ENCODE measurements at places on chromosomes 7 and 10.

DNA sequence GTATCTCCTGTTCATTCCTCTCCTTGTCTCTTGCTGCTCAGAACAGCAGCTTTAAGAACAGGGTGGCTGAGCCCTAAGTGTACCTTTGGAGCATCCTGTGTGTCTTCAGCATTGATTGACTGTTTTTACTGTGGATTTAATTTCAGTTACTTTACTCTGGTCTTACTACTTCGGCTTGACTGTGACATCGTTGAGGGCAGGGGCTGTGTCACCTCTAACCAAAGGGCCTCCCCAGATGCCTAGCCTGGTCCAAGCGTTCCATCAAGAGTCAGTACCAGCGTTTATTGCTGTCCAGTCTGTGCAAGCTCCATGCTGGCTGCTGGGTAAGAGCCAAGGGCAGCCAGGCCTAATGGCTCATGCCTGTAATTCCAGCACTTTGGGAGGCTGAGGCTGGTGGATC lies 32.4 kb downstream of the CCM2 start:
- DNase-seq: no peak

DNA sequence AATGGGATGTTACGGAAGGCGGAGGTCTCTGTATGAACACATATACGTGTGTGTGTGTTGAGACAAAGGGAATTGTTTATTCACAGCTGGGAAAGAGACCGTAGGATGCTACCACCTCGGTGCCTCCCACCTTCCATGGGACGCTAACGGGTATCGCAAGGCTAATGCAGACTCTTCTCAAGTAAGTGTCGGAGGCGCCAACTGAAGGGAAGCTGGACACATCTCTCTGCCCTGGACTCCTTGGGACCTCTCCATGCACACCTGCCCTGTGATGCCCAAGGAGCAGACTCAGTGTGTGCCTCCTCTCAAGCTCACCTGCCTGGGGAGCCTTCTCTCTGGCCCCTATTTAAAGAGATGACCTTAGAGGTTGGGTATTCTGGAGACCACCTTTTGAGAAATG lies 230.9 kb downstream of the DNAJB6 start:
- no peak for DNase-seq

GRCh38 chr7:155470686-155471638 lies 13.0 kb downstream of the EN2 start:
- no peak for DNase-seq

DNA sequence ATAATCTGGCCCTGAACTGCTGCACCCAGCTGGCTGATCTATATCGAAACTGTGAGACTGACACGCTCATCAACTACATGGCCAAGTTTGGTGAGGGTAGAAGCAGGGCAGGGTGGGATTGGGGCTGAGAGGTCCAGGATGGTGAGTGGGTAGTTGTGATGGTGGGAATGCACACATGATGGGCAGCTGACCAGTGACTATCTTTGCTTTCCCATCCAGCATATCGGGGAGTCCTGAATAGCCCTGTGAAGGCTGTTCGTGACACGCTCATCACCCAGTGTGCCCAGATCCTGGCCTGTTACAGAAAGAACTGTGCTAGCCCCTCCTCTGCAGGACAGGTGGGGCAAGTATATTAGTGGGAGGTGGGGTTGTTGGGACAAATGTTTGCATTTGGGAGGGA lies 12.5 kb upstream of the CHCHD1 start:
- no peak for DNase-seq

GRCh38 chr10:4512671-4513240 lies 313.3 kb upstream of the AKR1E2 start:
- DNase-seq: peak; percentile 24

- DNase-seq: no peak
These were observed 20.8 kb downstream of the LAMB4 start for GRCh38 chr7:108109221-108109908.

GRCh38 chr7:127895814-127896280 lies 135.4 kb downstream of the LRRC4 start:
- DNase-seq: no peak

- no peak for DNase-seq
These were observed 84.0 kb downstream of the KAT6B start for GRCh38 chr10:74910241-74910975.
